ENCODE measurements at places on chromosomes 5 and 9.

GRCh38 chr9:96113032-96113431, 188.9 kb downstream of the HSD17B3 start:
- DNase-seq = no peak

DNA sequence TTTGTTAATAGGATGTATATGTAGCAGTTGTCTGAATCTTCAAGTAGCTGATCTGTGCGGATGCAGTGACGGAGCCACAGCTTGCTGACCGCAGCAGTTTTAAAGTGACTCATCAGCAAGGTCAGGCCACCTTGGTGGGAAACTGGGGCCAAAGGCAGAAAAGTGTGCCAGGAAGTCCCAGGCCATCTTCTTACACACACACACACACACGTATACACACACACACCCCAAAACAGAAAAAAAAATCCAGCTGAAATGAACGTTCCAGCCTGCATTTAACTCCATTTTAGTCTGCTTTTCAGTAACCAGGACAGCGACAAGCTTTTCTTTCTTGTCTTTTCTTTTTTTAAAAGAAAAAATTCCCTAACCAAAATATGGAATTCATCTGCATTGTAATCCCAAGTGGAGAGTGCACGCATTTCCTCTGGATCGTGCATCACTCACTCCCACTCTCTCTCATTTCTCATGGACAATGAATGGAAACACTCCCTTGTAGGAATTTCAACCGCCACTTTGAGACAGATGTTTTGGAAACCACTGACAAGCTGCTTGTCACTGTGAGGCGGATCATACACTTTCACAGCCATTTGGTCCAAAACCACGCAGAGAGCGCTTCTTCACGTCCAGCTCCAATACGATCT, 103.9 kb downstream of the LHFPL2 start:
- no peak for DNase-seq

DNA sequence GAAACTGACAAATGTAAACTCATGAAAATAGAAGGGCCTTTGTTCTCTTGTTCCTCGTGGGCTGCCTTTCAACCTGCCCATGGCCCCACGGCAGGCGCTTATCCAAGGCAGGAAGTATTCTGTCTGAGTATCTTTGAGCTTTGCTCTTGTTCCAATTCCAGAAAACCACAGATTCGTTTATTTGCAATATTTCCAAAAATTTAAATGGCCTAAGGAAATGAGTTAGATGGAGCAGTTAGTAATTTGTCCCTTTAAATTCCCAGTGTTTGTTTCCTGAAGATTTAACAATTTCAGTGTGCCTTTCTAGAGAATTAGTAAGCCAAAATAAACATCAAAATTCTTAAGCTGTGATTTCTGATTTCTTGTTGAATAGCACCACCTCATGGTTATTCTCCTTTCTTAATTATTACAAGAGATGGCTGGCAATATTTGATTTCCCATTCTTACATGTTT, 299.4 kb upstream of the RASA1 start:
- peak; percentile 46 for DNase-seq

- no peak for DNase-seq
Measured at GRCh38 chr5:107104040-107104995, 566.4 kb downstream of the EFNA5 start.

GRCh38 chr9:128621730-128622455, 34.8 kb downstream of the DYNC2I2 start:
- DNase-seq = no peak

DNA sequence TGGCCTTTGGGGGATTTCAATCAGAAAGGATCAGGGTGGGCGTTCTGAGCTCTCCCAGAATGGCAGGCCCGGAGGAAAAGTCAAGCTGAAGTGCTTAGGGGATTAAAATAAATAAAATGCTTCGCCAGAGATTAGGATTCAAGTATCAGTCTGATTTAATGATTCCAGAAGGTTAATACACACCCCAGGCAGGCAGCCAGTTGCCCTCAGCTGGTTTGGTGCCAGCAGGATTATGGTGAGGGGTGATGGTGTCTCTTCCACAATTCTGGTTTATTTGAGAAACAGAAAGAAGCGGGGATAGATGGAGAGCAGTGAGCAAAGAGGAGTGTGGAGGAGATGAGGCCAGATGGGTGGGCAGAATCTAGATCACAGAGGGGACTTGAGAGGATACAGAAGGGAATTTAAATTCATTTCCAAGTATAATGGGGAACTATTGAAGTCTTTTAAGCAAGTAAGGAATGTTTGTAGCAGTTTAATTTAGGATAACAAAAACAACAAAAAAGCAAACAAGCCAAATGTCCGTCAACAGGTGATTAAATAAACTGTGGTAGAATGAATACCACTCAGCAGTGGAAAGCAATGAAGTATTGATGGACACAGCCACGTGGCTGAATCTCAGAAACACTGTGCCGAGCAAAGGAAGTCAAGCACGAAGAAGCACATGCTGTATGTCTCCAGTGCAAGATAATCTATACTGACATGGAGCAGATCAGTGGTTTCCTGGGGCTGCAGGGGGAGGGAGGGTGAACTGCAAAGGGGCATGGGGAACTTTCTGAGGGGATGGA, 297.7 kb downstream of the MSX2 start:
- no peak for DNase-seq
